ENCODE measurements at places on chromosomes 11 and 22.
A peak's percentile ranks its signal among the peaks of the same experiment; 100 is the strongest.

- no peak overlapping the region for H3K27ac ChIP-seq
- peaks cover 9% of the 10 kb centered on the region for H3K36me3 ChIP-seq
- no peak for DNase-seq
- H3K4me3 ChIP-seq: no peak overlapping the region
Measured at GRCh38 chr11:75311858-75312288, 39.6 kb downstream of the ARRB1 start.

GRCh38 chr22:47540011-47540410 lies 777.6 kb downstream of the TBC1D22A start:
- no peak overlapping the region for H3K27ac ChIP-seq
- H3K4me3 ChIP-seq: no peak overlapping the region
- H3K4me1 ChIP-seq: no peaks in the 10 kb centered on the region
- H3K36me3 ChIP-seq: no peaks in the 10 kb centered on the region
- no peak for DNase-seq
- H3K27me3 ChIP-seq: no peaks in the 10 kb centered on the region

- H3K36me3 ChIP-seq: no peaks in the 10 kb centered on the region
- H3K4me1 ChIP-seq: no peaks in the 10 kb centered on the region
- no peaks in the 10 kb centered on the region for H3K27me3 ChIP-seq
- H3K27ac ChIP-seq: no peak overlapping the region
- no peak overlapping the region for H3K4me3 ChIP-seq
Measured at GRCh38 chr22:45248832-45249561, 8.3 kb upstream of the KIAA0930 start.

- no peak for DNase-seq
- no peaks in the 10 kb centered on the region for H3K4me1 ChIP-seq
- no peaks in the 10 kb centered on the region for H3K27me3 ChIP-seq
- H3K27ac ChIP-seq: no peak overlapping the region
- peaks cover 9% of the 10 kb centered on the region for H3K36me3 ChIP-seq
Measured at GRCh38 chr11:78438298-78438975, 20.8 kb upstream of the GAB2 start.

DNA sequence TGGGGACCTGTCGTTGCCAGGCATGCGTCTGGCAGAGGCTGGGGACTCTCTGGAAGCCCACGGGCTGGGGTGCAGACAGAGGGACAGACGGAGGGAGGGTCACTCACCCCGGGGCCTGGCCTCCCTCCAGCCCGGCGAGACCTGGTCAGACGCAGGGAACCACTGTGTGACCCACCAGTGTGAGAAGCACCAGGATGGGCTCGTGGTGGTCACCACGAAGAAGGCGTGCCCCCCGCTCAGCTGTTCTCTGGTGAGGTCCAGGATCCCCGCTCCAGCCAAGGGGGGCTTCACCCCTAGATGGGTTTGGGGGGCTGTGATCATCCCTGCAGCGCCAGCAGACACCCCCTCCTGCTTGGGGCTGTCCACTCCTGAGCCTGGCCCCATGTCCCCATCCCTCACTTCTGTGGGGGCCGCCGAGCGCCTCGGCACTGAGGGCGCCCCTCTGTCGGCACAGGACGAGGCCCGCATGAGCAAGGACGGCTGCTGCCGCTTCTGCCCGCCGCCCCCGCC lies 23.6 kb upstream of the MUC5B start:
- H3K27ac ChIP-seq: no peak overlapping the region
- H3K4me3 ChIP-seq: no peak overlapping the region
- no peak for DNase-seq
- peaks cover 3% of the 10 kb centered on the region for H3K4me1 ChIP-seq

- H3K27ac ChIP-seq: no peak overlapping the region
- no peaks in the 10 kb centered on the region for H3K36me3 ChIP-seq
- no peak overlapping the region for H3K4me3 ChIP-seq
- DNase-seq: no peak
- no peaks in the 10 kb centered on the region for H3K4me1 ChIP-seq
Measured at GRCh38 chr11:5366856-5367255, 15.5 kb downstream of the OR51B6 start.

GRCh38 chr11:95641495-95641894 lies 148.1 kb downstream of the FAM76B start:
- H3K36me3 ChIP-seq: no peaks in the 10 kb centered on the region
- no peak overlapping the region for H3K27ac ChIP-seq
- H3K27me3 ChIP-seq: no peaks in the 10 kb centered on the region
- no peak overlapping the region for H3K4me3 ChIP-seq
- H3K4me1 ChIP-seq: no peaks in the 10 kb centered on the region
- DNase-seq: no peak

DNA sequence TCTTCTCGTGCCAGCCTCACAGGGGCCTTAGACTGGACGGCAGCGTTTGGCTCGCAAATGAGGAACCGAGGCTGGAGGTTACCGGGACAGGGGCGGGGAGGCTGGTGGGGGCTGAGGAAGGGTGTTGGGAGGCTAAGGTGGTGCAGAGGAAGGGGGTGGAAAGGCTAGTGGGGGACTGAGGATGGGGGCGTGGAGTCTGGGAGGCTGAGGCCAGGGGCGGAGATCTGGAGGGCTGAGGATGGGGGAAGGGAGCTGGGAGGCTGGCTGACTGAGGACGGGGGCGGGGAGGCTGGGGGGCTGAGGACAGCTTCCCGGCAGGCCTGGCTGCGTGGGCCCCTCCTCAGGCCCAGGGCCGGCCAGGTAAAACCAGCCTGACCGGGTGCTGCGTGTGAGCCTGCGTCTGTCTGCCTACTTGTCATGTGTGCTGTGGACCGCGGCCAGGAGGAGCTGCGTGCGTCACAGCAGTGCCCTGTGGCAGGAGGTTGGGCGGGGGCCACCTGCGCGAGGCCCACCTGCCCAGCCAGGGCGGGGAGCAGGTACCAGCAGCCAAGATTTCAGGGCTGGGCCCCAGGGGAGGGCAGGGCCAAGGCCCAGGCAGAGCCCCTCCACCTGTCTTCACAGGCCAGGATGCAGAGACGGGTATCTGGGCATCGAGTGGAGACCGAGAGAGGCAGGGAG lies 9.4 kb upstream of the PIM3 start:
- H3K27ac ChIP-seq: no peak overlapping the region
- DNase-seq: no peak
- H3K4me1 ChIP-seq: no peaks in the 10 kb centered on the region
- H3K4me3 ChIP-seq: no peak overlapping the region
- no peaks in the 10 kb centered on the region for H3K36me3 ChIP-seq
- H3K27me3 ChIP-seq: no peaks in the 10 kb centered on the region

DNA sequence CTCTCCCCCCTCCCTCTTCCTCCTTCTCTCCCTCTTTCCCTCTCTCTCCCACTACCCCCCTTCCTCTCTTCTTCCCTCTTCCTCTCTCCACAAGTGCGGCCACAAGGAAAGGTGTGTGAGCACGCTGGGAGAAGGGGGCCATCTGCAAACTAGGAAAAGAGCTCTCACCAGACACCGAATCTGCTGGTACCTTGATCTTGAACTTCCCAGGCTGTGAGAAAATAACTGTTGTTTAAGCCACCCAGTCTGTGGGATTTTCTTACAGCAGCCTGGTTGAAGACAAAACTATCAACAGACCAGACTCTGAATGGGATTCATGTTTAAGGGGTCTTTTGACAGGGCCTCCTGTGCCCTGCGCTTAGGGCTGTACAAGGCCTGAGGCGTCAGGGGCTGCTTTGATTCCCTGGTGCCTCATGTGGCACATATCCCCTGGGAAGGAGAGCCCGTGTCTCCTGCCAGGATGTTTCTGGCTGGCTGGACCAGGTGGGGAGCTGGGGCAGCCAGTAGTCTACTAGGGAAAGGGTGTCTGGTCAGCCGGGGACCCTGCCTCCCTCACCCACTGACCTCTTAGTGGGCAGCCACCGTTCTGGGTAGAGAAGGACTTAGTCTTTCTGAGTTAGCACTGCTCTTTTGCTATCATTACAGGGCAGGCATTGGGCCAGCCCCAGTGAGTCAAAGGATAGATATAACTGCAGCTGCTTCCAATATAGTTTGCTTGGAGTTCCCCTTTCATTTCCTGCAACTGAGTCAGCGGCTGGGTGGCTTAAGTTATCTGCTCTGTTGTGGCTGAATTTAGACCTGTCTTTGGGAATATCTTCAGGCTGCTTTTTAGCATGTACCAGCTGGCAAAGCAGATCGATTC lies 6.2 kb downstream of the PANX1 start:
- no peaks in the 10 kb centered on the region for H3K27me3 ChIP-seq
- peaks cover 10% of the 10 kb centered on the region for H3K4me1 ChIP-seq

- no peak for DNase-seq
- no peaks in the 10 kb centered on the region for H3K27me3 ChIP-seq
- no peak overlapping the region for H3K27ac ChIP-seq
- H3K4me3 ChIP-seq: no peak overlapping the region
Measured at GRCh38 chr11:19646921-19647320, 65.7 kb upstream of the NAV2 start.

DNA sequence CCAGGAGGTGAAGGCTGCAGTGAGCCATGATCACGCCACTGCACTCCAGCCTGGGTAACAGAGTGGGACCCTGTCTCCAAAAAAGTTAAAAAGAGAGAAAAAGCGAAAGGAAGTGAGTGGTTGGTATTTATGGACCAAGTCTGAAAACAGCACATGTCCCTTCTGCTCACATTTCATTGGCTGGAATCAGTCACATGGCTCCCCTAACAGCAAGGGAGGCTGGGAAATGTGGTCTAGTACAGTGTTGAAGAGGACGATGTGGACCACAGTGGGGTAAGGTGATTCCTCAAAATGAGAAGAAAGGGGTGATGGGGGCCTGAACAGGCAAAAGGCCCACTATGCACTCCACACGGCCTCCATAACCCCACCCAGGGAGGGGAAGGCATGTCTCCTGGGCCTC lies 32.5 kb upstream of the SMTN start:
- H3K4me3 ChIP-seq: no peak overlapping the region
- DNase-seq: no peak
- no peaks in the 10 kb centered on the region for H3K4me1 ChIP-seq
- no peaks in the 10 kb centered on the region for H3K27me3 ChIP-seq

GRCh38 chr11:95508219-95508890 lies 277.4 kb upstream of the SESN3 start:
- no peaks in the 10 kb centered on the region for H3K27me3 ChIP-seq
- H3K4me3 ChIP-seq: no peak overlapping the region
- DNase-seq: no peak
- H3K27ac ChIP-seq: no peak overlapping the region
- H3K4me1 ChIP-seq: no peaks in the 10 kb centered on the region

DNA sequence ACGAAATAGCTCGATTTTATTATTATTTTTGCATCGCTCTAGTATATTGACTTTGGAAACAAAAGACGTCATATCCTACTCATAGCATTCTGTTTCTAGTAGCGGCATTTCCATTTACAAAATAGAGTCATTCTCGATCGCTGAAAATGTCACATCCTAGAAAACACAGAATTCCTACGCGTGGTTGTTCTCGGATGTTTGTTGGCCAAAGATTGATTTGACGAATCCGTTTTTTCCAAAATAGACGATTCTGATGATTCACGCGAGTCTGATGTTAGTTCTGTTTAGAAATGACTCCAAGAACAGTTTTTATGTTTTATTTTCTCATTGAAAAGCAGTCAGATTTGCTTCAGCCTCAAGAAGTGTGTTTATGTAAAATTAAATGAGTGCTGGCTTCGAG lies 47.6 kb downstream of the SMIM38 start:
- no peak overlapping the region for H3K4me3 ChIP-seq
- H3K36me3 ChIP-seq: no peaks in the 10 kb centered on the region
- H3K4me1 ChIP-seq: no peaks in the 10 kb centered on the region
- H3K27ac ChIP-seq: no peak overlapping the region
- no peaks in the 10 kb centered on the region for H3K27me3 ChIP-seq

GRCh38 chr22:19941365-19942082 lies at the start of the genes COMT and TXNRD2:
Gene COMT (plus strand): TSS chr22:19941772. CDS start chr22:19962527, 20,755 bp downstream.
Gene TXNRD2 (minus strand): TSS chr22:19941818. CDS start chr22:19941803, 15 bp downstream.
- peak; percentile 59 for DNase-seq
- peaks cover 23% of the 10 kb centered on the region for H3K4me1 ChIP-seq
- no peaks in the 10 kb centered on the region for H3K27me3 ChIP-seq
- H3K36me3 ChIP-seq: peaks cover 3% of the 10 kb centered on the region

DNA sequence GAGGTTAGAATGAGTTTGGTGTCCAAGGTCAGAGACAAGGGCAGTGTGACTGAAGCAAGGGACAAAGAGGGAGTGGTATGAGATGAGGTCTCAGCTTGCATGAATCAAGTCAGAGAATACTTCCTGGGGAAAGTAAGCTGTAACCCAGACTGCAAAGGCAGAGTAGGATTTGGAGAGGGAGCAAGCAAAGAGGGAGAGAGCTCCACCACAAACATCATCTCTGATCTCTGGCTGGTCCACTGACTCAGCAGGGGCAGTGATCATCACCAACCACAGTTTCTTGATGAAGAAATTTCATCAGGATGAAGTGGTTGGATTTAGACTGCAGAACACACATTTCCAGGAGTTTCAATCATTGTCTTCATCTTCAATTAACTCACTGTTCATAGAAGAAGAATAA lies 54.9 kb upstream of the HMGXB4 start:
- H3K27ac ChIP-seq: no peak overlapping the region
- no peak overlapping the region for H3K4me3 ChIP-seq
- H3K27me3 ChIP-seq: no peaks in the 10 kb centered on the region
- no peaks in the 10 kb centered on the region for H3K4me1 ChIP-seq
- no peaks in the 10 kb centered on the region for H3K36me3 ChIP-seq

- H3K4me1 ChIP-seq: no peaks in the 10 kb centered on the region
- H3K27ac ChIP-seq: no peak overlapping the region
- DNase-seq: no peak
- H3K27me3 ChIP-seq: no peaks in the 10 kb centered on the region
Measured at GRCh38 chr11:104086621-104087020, 50.2 kb downstream of the DDI1 start.

- H3K27ac ChIP-seq: no peak overlapping the region
- H3K4me3 ChIP-seq: no peak overlapping the region
- H3K36me3 ChIP-seq: no peaks in the 10 kb centered on the region
- no peaks in the 10 kb centered on the region for H3K27me3 ChIP-seq
- no peaks in the 10 kb centered on the region for H3K4me1 ChIP-seq
Measured at GRCh38 chr11:78532991-78533390, 41.7 kb downstream of the NARS2 start.

- H3K27me3 ChIP-seq: no peaks in the 10 kb centered on the region
- no peak overlapping the region for H3K4me3 ChIP-seq
- H3K36me3 ChIP-seq: no peaks in the 10 kb centered on the region
- H3K27ac ChIP-seq: no peak overlapping the region
- H3K4me1 ChIP-seq: no peaks in the 10 kb centered on the region
Measured at GRCh38 chr22:23094260-23094659, 23.9 kb downstream of the GNAZ start.

GRCh38 chr22:17228725-17229126 lies 9.5 kb upstream of the ADA2 start:
- no peak overlapping the region for H3K4me3 ChIP-seq
- no peak overlapping the region for H3K27ac ChIP-seq
- no peaks in the 10 kb centered on the region for H3K4me1 ChIP-seq
- no peaks in the 10 kb centered on the region for H3K36me3 ChIP-seq
- H3K27me3 ChIP-seq: no peaks in the 10 kb centered on the region

DNA sequence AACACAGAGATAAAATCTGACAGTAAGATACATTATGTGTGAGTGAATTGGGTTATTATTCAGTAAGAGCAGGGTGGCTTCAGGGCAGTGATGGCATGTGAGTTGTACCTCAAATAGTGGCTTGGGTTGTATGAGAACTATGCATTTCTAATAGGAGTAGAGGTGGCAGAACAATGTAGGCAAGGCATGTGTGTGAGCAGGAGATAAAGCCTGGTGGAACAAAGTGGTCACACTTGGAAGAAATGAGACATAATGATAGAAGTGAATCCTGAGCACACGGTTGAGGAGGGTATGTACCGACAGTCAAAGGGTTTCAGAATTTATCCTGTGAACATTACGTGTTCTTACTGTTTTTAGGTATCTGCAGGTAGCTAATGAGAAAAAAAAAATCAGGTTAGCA lies 159.3 kb downstream of the CASP12 start:
- H3K4me3 ChIP-seq: no peak overlapping the region
- H3K27me3 ChIP-seq: no peaks in the 10 kb centered on the region
- H3K4me1 ChIP-seq: no peaks in the 10 kb centered on the region
- no peak overlapping the region for H3K27ac ChIP-seq

GRCh38 chr11:83078269-83078668 lies 6.6 kb upstream of the RAB30 start:
- H3K4me3 ChIP-seq: no peak overlapping the region
- peaks cover 5% of the 10 kb centered on the region for H3K4me1 ChIP-seq
- H3K27ac ChIP-seq: no peak overlapping the region
- DNase-seq: no peak
- no peaks in the 10 kb centered on the region for H3K36me3 ChIP-seq

All from effector memory CD4-positive, alpha-beta T cell (primary cell).